RPMI7951 (cell line): ENCODE measurements at places on chromosomes 12 and 14. TPM values are rescaled to one million over a fixed set of nuclear protein-coding genes. Genes with fewer than 3 reads are reported as not detected.
A peak's percentile ranks its signal among the peaks of the same experiment; 100 is the strongest.

DNA sequence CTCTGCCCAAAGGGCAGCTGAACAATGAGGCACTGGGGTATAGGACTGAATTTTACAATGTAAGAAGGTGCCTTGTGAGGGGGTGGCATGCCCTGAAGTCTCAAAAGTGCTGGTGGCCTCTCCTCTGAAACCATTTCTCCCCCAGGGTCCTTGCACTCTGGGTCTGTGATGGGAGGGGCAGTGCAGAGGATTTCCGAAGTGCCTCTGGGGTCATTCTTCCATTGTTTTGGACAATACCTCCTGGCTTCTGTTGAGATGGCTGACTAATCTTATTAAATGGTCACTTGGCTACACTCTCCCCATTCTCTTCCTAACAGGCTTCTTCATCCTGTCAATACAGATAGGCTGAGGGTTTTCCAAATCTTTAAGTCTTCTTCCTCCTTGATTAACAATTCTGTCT lies 59.3 kb downstream of the UNC79 start:
- DNase-seq, result no peak

DNA sequence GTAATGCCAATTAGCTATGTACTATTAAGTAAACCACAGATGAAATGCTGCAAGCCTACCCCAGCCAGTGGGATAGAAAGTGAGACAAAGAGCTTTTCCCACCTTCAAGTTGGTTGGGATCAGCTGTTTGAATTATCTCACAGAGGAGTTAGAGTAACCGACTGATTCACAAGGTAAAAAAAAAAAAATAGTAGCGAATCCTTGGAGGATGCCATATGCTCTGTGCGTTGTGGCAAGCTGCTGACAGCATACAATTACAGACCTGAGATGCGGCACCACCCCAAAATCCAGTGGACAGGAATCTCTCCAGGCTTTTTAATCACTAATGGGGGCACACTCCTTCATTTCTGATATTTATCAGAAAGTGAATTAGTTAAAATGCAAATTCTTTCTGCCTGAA lies 157.0 kb upstream of the RMST start:
- no peak for DNase-seq

GRCh38 chr12:85516667-85517325 lies 236.8 kb downstream of the ALX1 start:
- no peak for DNase-seq

DNA sequence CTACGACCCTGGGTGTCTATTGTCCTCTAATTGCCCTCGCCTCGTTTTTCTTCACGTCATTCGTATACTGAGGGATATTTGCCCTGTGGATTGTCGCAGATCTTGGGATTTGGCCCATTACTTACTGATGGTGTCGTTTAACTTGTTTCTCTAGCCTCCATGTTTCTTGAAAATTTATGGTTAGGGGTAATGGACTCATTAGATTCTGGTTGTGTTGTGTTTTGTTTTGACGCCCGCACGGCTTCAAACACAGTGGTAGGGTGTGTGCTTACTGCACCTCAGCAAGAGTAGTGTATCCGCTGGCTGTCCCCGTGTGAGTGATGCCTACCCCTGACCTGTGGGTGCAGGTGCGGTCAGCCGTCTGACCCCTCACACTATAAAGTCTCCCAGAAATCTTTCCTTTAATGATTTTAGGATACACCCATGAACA lies 874 bp upstream of the RNU6-8 start:
- DNase-seq, result no peak

GRCh38 chr12:104499668-104500332 lies 43.1 kb downstream of the CHST11 start:
- no peak for DNase-seq

DNA sequence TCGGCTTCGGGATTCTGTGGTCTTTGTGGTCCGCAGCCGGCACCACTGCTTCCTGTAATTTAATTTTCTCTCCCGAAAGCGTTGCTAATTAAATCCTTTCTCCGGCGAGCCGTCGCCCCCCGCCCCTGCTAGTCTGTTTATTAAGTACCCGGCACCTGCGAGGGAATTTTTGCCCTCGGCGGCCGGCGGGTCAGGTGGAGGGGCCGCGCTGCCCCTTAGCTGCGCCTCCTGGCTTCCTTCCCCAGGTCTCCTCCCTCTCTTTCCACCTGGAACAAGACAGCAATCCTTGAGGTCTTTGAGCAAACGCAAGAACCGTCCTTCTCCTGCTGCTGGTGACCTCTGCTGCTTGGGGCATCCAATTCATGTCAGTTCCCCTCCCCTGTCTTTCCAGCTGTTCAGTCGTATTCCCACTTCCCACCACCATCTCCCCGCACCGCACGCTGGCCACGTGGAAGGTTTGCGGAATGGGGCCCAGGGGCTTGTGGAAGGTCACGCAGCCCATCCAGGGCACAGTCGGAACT lies 16.2 kb downstream of the ZDHHC22 start:
- DNase-seq, result no peak

- DNase-seq, result no peak
These were observed 19.1 kb upstream of the PGF start for GRCh38 chr14:74974364-74975058.

DNA sequence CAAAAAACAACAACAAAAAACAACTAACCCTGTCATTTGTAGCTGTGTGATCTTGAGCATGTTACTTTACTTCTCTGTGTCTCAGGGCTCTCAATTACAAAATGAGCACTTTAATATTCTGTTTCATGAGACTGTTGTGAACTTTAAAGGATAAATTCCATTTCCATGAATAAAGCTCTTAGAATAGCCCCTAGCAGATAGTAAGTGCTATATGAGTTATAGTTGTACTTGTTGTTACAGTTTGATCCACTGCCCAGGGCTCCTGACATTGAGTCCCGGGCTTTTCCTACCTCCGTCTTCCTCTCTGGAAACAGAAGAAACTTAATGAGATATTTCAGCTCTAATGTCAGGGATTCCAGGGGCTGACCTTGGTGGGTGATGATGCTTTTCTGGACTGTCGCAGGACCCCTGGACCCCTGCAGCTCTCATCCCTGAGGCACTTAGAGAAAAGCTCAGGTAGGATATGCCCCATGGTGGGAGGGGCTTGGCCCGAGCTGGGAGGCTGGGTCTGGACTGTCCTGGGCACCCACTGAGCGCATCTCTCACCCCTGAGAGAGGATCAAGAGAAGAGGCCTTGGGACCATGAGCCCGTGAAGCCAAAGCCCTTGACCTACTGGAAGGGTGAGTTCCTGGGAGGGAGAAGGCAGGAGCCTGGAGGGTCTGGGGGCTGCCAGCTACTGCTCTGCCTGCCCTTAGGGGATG lies 5.1 kb downstream of the P3H3 start:
- no peak for DNase-seq

GRCh38 chr12:47360771-47361388 lies 281.1 kb upstream of the AMIGO2 start:
- peak; percentile 57 for DNase-seq

DNA sequence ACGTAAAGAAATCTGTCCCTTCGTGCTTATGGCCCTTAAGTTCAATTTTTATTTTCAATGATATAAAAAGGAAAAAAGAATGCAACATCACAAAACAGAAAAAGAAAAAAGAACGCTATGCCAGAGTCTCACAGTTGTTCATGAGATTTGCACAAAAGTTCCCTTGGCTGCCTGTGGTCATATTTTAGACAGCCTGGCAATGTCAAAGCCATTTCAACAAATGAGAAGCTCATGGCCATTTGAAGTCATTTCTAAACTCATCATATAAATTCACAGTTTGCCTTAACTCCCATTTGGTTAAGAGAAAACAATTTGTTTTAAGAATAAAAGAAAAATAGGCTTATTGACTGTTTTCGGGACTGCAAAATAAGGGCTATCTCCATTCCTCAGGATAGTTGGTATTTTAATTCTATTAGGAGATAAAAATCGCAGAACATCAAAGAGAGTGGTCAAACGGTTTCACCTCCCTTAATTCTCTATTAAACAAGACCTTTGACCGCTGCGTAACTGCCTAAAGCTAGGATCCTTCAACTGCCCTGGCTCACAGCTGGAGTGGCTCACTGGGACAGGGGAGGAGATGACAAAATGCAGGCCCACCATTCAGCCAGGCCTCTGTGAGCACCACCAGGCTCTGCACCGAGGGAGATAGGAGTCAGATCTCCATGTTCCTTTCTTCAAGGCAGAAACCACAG lies 119.2 kb upstream of the DAAM1 start:
- DNase-seq, result no peak

GRCh38 chr12:52903855-52904508 lies 894 bp downstream of the KRT8 start:
- peak; percentile 47 for DNase-seq

DNA sequence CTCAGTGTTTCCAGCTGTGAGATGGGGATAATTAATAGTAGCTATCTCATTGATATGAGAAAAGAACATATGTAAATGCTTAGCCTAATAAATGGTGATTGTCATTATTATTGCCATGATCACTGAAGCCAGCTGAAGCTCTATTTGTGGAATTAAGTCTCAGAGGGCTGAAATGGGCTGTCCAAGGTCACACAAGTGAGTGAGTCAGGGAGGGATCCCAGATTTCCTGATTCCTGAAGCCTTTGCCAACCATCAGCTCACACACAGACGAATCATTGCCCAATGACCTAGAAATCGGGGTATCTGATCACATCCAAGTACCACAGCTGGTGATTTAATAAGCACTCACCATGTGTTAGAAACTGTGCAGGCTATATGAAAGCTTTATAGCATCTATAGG lies 21.6 kb upstream of the TMEM229B start:
- DNase-seq, result peak; percentile 22

GRCh38 chr14:66657780-66658179 lies 149.8 kb downstream of the GPHN start:
- no peak for DNase-seq

GRCh38 chr14:100342195-100342594 lies 19.1 kb downstream of the SLC25A47 start:
- DNase-seq, result no peak

DNA sequence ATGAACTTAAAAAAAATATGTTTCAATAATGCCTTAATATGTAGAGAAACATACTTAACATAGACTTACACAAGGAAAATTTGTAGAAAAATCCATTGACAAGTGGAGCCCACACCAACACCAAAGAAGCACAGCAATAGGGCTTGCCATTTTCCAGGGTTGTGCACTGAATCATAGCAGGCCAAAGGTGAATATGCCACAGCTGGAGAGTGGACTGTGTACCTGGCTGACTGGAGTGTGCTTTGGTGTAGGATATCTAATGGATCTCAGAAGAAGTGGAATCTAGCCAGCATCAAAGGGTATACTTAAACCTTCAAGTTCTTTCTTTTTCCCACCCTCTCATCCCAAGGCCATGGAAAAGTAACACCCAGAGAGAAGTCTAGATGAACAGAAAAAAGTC lies 4.8 kb downstream of the RPL10L start:
- DNase-seq, result no peak

GRCh38 chr14:62800577-62800976 lies 244.7 kb downstream of the KCNH5 start:
- no peak for DNase-seq

- no peak for DNase-seq
These were observed 13.9 kb upstream of the KRR1 start for GRCh38 chr12:75525263-75525662.

DIO2 gene
- 0.12 and 1.2 TPM in 2 replicates for total RNA-seq

ACSM4 gene
- not detected in 2 replicates for total RNA-seq

PRIMA1 gene
- 0.20 and 0.24 TPM in 2 replicates for total RNA-seq

PTPRB gene
- total RNA-seq, result 3.8 and 4.5 TPM in 2 replicates

RND1 gene
- total RNA-seq, result 0.29 TPM in 1 of 2 replicates, not detected in the other

TMTC1 gene
- total RNA-seq, result 0.84 and 0.98 TPM in 2 replicates

CLEC4E gene
- not detected in 2 replicates for total RNA-seq

PRB2 gene
- not detected in 2 replicates for total RNA-seq

IFNG gene
- not detected in 2 replicates for total RNA-seq

ALX1 gene
- total RNA-seq, result 13.4 and 18.6 TPM in 2 replicates
